Stimulated activated CD8-positive, alpha-beta memory T cell treated with anti-CD3 and anti-CD28 coated beads, Interleukin-4, amount 100 ng/mL, for 1 hour (primary cell): ENCODE measurements at places on chromosomes 2 and 18.

DNA sequence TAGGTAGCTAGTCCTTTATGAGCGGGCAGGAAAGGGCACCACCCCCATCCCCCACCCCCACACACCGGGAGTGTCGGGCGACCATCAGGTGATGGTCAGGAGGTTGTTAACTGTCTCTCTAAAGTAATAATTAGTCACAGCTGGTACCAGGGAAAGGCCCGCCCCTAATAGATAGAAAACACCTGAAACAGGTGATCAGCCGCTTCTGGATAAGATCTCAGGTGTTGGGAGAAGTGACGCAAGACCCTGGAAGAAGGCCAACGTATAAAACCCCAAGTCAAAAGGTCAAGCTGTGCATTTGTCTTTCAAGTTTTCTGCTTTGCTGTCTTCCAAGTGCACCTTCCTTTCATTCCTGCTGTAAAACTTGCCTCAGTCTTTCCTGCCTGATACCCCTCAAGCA is 59.6 kb upstream of the LINC00305 start:
- no peak for DNase-seq

DNA sequence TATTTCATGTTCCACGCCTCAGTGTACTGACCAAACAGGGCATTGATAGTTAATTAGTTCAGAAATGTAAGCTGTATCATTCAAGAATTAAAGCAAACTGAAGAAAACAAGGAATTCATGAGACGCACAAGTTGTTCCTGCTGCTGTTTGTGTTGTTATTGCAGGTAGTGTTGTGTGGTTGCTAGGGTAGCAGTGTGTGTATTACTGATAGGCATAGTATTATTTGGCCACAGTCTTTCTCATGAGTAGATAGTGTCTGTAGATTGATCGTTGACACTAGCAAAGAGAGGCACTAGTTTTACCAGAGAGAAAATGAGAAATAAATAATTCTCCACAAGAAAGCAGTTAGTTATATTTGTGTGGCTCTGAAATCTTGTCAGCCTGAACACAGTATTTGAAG is 548.6 kb downstream of the LRP1B start:
- no peak for DNase-seq

DNA sequence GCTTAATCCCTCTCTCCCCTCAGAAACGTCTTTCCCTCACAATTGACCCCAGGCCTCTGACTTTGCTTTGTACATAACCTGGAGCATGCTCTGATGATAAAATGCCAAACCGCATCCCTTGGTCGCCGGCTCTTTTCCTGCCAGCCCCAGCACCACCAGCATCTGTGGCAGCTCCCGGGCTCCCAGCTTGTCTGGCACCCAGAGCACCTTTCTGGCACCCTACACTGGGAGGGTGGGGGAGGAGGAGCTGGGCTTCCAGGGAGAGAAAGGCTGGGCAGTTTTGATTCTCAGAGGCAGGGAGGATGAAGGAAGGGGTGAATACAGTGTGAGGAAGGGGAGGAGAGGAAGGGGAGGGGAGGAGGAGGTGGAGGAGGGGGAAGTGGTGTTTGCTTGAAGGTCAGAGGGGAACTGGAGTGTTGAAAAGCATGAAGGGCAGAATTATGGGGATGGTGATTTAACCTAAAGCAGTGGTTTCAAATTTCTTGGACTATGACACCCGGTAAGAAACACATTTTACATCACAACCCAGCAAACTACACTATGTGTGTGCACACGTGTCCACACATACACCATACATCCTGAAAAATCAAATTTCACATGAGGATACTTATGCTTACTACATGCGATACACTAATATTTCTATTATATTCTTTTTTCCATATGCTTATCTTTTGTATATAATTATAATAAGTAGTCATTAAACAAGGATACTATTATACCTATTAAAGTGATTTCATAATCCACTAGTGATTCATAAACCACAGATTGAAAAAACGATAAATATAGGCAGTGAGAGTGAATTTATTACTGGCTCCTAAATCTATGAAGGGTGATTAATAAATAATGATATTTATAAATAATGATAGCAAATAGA is 30.0 kb upstream of the IGFBP2 start:
- DNase-seq = no peak

DNA sequence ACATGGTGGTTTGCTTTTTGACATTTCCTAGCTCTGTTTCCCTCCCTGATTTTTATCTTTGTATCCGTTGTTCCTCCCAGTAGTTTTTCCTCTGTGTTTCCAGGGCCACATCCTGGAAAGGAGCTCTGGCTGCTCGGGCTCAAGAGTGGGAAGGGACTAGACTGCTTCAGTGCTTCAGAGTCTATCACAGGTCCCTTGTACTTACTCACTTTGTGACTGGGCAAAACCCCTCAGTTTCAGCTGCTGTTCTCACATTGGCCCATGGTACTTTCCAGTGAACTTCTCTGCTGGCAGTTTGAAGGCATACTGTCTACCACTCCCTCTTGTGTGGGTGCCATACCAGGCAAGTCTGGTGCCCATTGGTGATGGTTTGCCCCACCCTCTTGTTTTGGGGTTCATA is 7.5 kb upstream of the STAMBP start:
- no peak for DNase-seq

DNA sequence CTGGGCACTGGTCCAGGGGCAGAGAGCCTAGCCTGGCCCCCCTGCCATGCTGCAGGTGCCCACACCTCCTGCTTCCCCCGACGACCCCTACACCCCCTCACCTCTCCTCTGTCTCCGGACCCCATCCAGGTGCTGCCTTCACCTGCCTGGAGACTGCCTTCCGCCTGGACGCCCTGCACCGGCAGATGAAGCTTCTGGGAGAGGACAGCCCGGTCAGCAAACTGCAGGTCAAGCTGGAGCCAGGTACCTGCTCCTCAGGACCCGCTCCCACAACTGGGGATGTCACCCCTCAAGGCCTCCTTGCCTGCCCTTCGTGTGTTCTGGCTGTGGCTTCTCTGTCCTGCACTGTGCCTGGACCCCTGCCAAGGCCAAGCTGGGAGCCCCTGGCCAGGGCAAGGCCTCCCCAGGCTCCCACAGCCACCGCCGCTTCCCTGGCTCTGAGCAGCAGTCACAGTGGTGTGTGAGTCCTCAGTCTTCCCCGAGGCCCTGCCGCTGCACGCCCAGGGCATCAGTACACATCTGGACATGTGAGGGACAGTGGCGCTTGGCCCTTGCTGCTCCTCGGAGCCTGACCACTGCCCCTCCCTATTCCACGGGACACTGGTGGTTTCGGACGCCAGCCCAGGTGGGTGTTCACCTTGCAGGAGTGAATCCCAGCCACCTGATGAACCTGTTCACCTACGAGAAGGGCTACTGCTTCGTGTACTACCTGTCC is 6.3 kb downstream of the RNPEPL1 start:
- DNase-seq = no peak

DNA sequence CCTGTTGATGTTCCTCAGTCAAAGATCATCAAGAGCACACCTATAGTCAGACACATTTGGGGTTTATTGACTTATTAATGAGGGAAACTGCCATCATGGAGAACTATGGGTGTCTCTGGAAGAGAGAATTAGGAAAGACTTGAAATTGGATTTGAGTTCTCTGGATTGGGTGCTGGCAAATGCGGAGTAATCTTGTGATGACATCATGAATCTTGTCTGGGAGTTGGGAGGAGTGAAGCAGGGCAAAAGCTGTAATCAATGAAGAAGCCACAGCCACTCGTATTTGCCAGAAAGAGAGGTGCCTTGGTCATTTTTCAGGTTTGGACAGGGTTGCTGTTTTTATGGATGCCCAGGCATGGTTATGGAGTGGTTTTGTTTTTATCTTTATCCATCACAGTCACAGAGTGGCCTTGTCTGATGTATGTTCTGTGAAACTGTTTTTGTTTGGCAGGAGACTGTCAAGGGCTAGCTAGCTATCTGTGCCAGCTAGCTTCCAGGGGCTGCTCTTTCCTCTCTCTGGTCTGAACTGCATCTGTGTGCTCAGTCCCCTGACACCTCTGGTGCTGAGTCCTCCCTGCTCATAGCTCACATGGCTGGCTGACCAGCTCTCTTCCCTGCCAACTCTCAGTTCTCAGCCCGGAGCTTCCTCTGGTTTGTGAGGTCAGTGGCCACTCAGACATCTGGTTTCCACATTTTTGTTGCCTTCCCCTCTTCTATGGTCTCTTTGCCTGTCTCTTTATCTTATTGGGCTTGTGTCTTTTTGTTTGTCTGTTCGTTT is 193.4 kb upstream of the RMP24 start:
- DNase-seq = no peak

DNA sequence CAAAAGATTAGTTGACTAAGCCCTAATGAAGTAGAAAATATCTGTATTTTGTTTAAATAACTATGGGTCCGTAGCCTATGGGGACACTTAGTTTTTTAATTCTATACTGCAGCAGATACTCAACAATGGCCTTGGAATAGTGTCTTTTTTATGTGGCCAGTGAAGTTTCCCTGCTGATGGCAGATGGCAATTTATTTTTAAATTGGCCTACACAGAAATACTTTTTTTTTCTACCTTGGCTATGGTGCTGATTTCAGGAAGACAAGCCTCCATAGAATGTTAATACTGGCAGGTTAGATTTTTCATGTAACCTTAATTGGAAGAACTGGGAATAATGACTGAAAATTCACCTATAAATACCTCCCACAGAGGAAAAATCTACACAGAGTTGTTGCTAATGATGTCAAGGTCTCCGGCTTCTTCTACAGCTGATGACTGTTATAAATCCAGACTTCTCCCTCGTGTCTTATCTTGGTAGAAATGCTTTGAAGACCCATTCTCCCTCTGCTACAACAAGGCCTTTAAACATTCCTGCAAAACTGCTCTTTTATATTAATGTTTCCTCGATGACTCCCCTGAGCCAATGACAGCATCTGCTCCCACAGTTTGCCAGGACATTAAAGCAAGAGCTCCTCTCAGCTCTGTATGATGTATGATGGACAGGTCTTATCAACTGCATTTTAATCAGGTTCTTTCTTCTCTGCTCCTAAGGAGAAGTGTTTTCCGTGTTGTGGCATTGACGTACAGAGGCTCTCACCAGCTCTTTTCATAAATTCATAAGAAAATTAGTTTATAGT is 29.1 kb upstream of the FAM98A start:
- DNase-seq = no peak

DNA sequence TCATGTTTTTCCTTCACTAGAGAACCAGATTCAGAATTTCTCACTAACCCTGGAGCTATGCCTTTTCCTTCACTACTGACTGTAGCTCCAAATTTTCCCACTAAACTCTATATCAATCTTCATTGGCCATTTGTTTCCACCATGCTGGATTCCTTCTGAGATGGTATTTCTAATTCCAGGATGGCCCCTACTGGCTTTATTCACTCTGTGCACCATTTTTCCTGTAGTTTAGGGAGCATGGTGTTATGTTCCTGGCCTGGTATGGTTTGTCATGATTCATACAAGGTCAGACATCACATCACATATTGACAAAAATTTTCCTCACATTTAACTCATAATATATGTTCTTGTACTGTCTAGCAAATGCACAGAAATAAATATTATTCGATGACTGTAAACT is 229.2 kb upstream of the TFPI start:
- DNase-seq = no peak

GRCh38 chr2:122100346-122100745 is 344.9 kb downstream of the TSN start:
- no peak for DNase-seq

GRCh38 chr2:206846331-206846730 is 80.9 kb downstream of the FASTKD2 start:
- no peak for DNase-seq

DNA sequence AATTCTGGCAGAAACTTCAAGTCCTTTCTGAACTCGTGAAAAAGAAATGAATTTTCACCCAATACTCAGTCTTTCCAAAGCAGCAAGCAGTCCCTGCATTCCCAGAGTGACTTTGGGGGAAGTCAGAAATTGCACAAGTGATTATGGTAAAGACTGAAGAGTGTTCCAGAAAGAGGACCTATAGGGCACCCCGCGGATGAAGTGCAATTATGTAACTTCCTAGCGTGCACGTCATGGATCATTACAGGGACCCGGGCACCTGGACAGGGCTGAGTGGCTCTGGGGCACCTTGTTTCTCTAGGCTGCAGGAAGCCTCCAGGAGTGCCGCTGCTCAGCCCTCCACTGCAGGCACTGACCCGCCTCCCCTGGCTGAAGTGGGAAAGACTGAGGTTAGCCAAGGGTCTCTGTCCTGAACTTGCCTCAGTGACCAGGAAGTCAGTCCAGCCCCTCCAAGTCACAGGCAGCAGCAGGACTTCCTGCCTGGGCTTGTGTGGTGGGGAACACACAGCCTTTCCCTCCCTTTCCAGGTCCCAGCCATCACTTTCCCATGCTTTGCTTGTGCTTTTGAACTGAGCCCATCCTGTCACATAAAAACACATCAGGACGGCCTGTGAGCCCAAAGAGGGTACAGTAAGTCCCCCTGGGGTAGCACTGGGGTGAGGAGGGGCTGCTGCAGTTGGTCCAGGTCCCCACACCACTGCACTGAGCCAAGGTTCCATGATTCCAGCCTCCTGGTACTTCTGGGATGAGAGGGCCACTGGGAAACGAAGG is 19.8 kb downstream of the TMEM185B start:
- DNase-seq = no peak

GRCh38 chr2:134132490-134132857 is 121.4 kb upstream of the MGAT5 start:
- no peak for DNase-seq

DNA sequence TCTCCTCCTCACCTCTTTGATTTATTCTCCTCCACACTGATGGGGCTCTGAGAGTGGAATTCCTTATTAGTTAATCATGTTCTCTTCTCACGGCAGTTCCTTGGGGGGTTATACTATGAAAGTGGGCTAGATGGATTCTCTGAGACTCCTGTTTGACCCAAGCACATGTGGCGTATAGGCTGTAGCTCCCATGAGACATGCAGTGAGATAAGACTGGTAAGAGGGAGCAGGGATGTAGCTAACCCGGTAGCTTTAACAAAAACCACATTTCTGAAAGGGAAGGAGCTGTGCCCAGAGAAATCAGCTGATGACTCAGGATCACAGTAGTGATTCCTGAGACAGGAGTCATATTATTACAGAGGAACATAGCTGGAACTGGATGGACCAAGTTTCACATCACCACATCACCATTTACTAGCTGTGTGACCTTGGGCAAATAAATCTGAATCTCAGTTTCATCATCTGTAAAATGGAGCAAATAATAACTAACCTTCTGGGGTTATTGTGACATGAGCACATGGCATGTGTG is 82.9 kb downstream of the CRIM1 start:
- DNase-seq = no peak

GRCh38 chr2:1026141-1026540 is 75.5 kb downstream of the SNTG2 start:
- DNase-seq = no peak

DNA sequence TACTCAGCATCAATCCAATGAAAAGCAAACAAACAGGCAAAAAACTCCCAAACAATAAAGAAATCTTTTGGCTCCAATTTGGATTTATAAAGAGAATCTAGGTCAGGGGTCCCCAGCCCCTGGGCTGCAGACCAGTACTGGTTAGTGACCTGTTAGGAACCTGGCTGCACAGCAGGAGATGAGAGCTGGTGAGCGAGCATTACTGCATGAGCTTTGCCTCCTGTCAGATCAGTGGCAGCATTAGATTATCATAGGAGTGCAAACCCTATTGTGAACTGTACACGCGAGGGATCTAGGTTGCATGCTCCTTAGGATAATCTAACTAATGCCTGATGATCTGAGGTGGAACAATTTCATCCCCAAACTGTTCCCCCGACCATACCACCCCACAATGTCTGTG is 102.2 kb downstream of the KIAA1328 start:
- no peak for DNase-seq
